ENCODE measurements at places on chromosomes 1 and 21. TPM values are rescaled to one million over a fixed set of nuclear protein-coding genes. Genes with fewer than 3 reads are reported as not detected.

GPR25 gene
- not detected for total RNA-seq

TRAF3IP3 gene
- total RNA-seq, result not detected

MSH4 gene
- total RNA-seq, result not detected

PRELP gene
- not detected for total RNA-seq

PTPRU gene
- total RNA-seq, result 3.4 TPM

RXFP4 gene
- not detected for total RNA-seq

IQCC gene
- total RNA-seq, result 3.8 TPM

DNA sequence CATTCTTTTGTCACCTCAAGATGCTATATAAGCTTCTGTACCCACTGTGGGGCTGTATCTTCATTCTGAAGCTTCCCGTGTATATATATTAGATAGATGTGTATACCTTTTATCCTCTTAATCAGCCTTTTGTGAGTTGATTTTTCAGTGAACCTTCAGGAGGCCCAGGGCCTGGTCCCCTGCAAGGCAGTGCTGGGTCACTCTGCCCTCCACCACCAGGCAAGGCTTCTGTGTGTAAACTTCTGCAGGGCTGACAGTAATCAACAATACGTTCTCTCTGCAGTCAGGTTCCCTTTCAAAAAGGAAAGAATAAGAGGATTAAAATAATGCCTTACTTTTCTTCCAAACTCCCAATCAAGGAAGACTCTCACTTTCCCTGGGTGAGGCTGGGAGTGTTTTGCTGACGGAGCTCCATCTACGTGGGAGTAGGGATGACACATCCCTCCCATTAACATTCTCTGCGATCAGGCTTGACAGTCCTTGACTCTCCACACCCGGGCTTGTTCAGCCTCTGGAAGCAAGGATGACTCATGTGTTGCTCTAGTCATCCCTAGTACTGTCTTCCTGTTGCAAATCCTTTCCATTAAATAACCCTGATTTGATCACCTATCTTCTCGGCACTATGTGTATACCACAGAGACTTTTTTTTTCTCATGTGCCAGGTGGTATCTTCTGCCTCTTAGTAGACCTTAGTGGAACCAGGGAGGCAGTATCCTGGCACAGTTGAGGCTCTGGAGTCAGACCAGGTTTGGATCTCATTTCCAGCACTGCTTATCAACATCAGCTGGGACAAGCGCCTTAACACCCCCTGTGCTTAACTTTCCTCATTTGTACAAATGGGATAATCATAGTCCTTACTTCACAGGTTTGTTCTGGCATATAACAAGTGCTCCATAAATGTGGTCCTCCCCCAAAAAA is 70.3 kb upstream of the KCNK1 start:
- peak; percentile 93 for DNase-seq

DNA sequence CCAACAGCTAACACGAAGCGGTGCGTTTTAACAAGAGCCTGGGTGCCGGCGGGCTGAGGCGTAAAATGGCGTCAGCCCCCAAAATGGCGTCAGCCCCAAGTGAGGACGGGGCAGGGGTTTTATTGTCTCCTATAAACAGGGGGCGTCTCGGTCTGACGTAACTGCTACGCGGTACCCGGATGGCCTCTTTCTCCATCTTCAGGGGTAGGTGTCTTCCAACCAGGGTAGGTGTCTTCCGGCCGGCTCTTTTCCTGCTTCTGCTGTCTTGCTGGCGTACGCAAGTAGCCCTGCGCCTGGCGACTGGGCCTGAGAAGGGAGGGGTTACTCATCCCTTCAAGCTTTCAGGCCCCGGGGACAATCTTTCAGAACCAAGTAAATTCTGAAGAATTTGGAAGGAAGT is 45.3 kb downstream of the LGR6 start:
- DNase-seq, result no peak

DNA sequence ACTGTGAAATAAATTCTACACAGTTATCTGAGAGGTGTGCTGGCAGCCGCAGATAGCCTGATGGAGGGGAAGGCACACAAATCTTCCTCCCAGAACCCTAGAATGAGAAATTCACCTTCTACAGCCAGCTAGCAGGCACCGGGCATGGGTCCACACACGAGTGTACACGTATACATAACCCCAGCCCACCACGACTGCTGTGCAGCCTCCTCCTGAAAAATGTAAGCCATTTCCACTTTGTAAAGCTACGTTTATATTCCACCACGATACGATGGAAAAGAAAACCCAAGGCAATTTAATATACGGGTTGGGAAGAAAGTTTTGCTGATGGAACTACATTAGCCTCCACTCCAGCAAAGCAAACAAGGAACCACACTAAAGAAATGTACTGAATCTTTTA is 1.8 kb downstream of the BTG3 start:
- peak; percentile 8 for DNase-seq

DNA sequence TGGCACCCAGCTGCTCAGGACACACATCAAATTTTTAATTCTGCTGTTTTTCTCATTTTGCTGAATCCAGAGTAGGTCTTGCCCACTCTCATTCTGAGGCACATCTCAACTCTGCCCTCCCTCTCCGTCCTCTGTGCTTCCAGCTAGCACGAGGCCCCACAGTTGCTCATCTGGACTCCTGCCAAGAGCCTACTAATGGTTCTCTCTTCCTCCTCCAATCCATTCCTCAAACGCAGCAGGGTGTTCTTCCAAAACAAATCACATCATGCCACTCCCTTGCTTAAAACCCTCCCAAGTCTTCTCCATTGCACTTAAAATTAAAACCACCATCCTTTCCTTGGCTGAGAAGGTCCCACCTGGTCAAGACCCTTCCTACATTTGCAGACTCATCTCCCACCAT is 49.8 kb upstream of the SCAF4 start:
- peak; percentile 84 for DNase-seq

DNA sequence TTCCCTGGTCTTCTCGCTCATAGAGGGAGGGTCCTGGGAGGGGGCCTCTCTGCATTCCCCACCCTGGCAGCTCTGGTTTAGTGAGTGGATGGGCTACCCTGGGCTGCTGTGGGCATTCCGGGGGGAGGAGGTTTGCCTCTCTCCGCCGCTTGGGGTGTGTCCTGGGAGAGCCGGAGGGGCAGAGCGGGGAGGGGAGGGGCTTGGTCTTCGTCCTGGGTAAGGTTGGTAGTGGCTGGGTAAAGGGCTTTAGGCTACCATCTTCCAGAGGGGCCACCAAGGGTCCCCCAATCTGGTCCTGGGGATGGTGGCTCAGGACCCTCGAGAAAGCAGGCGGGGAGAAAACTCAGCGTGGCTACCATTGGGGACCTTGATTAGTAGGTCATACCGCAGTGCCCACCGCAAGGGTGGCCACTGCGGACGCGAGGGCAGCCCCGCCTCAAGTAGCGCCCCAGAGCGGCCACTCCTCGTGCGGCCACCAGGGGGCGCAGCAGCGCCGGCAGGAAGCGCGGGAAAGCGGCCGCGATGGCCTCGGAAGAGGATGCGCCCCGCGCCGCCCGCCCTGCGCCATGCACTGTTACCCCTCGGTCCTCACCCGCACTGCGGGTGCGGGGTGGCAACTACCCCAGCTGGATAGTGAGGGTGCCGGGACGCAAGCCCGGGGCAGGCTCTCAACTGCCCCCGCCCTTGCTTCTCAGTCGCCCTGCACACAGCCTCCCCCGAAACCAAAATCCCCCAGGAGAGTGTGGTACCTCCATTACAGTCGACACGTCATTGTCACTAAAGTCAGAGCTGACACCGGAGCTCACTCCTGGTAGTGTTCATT is 44.1 kb upstream of the SLC25A33 start:
- peak; percentile 51 for DNase-seq

DNA sequence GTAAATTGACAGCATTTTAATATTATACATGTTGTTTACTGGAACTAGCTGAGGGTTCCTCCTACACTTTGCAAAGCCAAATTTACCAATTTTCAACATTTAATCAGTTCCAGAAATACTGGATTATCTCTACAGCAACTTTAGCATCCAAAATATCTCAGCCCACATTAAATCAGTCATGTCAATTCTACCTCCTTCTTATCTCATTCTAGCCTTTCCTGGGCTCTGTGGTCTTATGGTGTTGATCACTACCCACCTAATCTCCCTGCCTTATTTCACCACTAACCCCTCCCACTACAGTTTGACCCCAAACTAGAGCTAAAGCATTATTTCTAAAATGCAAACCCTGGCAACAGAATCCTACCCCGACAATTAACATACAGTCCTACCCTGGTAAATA is 3.3 kb downstream of the OMA1 start:
- DNase-seq, result no peak

DNA sequence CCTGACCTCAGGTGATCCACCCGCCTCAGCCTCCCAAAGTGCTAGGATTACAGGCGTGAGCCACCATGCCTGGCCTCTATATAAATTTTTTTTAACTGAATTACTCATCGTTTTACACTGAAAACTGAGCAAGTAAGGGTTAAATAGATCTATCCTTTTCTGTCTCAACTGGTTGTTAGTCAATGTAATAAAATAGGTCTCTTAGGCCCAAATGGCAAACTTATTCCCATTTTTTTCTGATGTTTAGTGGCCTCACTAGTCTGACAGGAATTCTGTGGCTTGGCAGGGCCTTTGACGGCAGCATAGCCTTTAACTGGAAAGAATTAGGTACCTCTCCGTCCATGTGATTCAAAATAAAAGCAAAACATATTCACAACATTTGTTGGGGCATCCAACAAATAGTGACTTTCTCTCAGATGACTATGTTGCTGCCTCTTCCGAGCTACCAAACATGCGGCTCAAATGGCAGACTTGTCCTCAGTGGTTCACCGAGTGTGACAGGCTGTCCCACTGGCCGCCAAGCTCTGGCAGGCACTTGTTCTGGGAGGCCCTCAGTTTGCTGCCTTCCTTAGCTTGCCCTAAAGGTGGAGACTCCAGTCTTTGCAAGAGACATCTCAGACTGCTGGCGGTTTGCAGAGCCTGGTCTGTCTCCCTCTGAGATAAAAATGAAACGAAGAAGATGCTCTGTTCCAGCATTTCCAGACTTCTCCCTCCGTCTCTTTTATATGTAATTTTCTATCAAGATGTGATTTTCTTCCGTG is 17.4 kb downstream of the ATP1A4 start:
- DNase-seq, result no peak

DNA sequence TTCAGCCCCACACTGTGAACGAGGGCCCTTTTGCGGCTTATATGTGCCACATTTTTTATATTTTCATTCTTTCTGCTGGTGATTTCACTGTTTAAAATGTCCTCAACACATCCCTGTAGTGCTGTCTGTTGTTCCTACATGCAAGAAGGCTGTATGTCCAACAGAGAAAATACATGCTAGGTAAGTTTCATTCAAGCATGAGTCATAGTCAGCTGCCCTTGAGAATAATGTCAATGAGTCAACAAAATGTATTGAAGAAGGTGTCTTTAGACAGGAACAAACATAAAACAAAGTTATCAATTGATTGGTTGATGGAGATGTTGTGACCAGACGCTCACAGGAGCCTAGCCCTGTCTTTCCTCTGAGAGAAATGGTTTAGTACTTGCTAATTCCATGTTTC is 553.4 kb downstream of the PLPP3 start:
- no peak for DNase-seq

GRCh38 chr1:35659589-35659988 is 18.3 kb upstream of the PSMB2 start:
- DNase-seq, result no peak

DNA sequence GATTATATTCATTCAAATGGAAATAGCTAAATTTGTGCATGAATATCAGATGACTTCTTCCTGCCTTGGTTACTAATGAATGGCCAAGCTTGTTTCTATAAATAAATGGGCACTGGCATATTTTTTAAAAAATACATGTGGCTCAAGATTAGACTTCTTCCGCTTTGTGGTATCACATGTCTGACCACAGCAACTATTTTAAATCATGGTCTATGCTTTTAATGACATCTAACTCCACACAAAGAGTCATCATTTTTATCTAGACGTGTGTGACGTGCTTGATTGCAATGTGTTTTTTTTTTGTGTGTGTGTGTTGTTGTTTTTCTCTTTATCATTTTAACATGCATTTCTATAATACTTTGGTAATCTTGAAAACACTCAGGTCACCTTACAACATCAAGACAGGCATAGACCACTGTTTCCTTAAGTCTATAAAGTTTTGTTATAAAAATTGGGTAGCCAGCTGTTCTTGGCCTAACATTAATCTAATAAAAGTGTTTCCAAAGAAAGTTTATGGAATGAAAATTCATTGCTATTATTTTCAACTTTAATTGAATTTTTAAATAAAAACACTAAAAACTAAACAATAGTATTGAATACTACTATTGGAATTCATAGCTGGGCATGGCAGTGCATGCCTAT is 29.5 kb downstream of the RGS1 start:
- no peak for DNase-seq

DNA sequence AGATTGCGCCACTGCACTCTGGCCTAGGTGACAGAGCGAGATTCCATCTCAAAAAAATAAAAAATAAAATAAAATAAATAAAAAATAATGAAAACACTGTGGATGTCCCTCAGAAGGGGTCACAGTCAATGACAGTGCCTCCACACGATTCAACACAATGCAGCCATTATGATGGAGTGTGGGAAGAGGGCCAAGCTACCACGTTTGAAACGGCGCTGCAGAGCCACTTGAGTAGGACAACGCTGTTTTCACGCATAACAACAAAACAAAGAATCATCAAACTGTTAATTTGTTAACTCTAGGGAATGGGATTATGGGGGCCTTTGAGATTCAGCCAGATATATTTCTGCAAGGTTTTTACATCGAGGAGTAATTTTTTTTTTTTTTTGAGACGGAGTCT is 36.5 kb downstream of the NKAIN1 start:
- no peak for DNase-seq

- DNase-seq, result peak; percentile 97
Measured at GRCh38 chr1:24018611-24019580, 38.8 kb upstream of the SRSF10 start.

GRCh38 chr1:21884456-21885235 is 52.5 kb downstream of the HSPG2 start:
- DNase-seq, result no peak

DNA sequence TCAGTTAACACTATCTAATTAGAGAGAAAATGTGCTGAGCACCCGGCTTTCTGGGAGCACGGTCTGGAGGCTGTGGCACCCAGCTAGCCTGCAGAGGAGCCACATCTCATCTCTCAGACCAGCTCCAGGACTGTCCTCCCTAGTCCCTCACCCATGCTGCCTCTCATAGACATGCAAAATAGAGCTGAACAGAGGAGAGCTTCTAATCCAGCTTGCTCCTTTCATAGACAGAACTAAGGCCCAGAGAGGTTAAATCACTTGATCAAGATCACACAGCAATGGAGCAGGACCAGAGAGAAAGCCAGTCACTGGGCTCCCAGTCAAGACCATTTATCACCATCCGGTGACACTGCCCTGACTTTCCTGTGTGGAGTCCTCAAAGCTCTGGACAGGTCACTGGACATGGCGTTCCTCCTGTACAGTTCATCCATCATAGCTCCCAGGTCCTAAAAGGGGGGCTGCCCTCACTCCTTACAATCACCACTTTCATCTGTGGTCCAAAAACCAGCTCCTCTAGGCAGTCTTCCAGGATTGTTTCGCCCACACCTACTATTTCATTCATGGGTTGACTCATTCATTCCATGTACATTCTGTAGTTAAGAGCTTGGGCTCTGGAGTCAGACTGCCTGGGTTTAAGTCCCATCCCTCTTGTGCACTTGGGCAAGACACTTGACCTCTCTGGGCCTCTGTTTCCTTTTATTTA is 8.8 kb upstream of the CAMK2N1 start:
- peak; percentile 86 for DNase-seq

All from MG63 (cell line).